ENCODE measurements at places on chromosomes 4 and X.

- DNase-seq = no peak
Observed at GRCh38 chr4:1753697-1754311, 32.5 kb downstream of the TACC3 start.

DNA sequence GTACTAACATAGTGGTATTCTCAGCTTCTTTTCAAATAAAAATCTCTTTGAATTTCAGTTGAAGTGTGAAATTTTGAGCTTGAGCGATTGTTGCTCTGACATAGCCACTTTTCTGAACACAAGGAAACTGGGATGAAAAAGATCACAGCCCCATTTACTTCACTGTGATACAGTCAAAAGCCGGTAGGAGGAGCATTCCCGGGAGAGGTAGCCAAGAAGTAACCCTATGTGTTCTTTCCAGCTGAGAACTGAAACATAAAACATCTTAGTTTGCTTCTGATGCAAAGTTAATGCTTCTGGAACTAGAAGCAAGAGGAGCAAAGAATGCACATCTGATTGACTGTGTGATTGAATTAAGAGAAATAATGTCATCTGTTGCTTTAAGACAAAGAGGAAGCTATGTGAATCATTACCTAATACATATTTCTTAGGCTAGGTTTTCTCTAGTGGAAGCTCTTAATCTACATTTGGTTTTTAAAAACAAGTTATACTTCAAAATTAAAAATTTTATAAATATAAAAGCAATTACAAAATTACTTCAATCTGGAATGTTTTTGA lies 88.3 kb upstream of the UNC5C start:
- DNase-seq = peak; percentile 32

- DNase-seq = no peak
Observed at GRCh38 chrX:46703980-46704379, 54.9 kb downstream of the SLC9A7 start.

- peak; percentile 5 for DNase-seq
Observed at GRCh38 chr4:55303760-55304165, 42.3 kb upstream of the SRD5A3 start.

DNA sequence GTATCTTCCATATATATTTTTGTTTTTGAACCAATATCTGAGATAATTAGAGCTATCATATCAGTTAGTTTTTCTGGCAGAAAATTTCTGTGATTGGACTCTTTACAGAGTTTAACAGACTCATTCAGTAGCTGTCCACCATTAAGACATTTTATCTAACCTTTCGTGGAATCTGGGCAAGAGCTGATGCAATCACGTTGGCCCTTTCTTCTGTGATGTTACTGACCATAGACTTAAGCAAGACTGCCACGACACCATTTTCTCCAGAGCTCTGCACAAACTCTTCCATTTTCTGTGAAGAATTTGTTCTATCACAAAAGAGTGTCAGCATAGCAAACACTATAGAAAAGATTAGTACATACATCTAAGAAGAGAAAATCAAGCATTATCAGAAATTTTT lies 41.8 kb upstream of the UGT2B15 start:
- no peak for DNase-seq

- no peak for DNase-seq
Observed at GRCh38 chrX:16633754-16634153, 16.2 kb upstream of the S100G start.

GRCh38 chrX:17644001-17644400 lies 93.3 kb upstream of the SCML1 start:
- no peak for DNase-seq

DNA sequence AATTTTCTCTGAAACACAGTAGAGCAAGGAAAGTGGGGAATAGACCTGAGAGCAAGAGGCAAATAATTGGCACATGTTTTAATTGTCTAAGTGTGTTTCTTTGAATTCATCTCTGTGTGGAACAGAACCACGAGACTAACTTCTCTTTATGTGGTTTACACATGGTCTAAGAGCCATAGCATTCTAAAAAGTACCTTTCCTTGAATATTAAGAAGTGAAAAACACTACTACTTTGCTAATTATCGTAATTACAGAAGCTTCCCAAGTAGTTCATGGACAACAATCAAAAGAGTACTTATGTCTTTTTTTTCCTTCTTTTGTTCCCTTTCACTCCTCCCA lies 2.9 kb upstream of the CYBB start:
- peak; percentile 18 for DNase-seq

DNA sequence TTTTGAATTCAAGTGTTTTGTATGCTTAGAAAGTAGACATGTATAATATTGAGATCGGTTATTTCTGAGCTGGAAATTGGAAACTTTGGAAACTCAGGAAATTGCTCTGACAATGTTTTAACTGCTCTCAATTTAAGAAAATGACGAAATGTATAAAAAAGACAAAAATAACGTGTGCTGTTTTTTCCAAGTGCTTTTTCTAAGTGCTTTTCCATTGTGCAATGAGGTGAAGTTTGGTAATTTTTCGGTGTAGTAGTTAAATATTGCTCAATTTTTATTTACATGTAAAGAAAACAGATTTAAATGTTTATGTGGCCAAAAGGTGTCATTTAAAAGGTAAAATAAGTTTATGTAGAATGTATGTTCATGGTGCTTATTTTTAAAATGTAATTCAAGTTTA lies 39.4 kb upstream of the RHOH start:
- peak; percentile 44 for DNase-seq

DNA sequence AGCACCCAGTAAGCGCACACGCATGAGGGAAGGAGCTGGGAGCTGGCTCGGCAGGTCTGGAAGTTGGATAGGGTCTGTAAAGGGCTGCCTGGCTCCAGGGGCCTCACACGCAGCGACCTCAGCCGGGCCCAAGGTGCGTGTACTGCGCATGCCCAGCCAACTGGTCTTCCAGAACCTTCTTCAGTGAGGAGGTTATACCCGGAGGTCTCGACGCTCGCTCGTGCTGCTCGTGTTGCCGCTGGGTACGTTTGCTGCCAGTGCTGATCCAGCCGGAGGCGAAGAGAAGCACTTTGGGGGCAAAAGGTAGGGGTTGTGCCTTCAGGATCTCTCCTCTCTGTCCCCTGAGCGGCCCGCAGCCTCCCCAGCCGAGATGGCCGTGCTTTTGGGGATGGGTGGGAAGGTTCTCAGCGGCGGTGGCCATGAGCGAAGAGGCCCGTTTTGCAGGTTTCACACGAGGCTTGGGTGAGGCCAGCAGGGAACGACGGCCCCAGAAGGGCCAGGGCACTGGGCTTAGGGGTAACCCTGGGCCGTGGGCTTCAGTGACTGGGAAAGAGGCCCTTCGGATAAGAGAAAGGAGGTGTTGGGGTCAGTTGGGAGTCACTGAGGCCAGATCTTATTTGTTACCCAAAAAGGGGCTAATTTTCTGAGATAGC lies 3.8 kb upstream of the CXCL9 start:
- DNase-seq = no peak

DNA sequence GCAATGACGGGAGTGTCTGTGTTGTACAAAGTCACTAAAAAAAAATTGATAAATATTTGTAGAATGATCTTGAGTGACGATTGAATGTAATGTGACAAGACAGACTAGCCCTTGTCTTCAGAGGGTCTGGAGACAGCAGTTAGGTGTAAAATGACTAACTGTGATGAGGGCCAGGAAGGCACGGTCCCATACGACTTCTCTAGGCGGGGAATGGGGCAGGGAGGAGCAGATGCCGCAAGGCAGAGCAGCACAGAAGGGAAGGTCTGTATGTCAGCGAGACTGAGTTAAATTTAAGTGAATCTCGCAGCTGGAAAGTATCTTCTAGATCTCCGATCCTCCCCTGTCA lies 405 bp downstream of the CENPE start:
- no peak for DNase-seq

GRCh38 chrX:68061206-68061535 lies 372.1 kb downstream of the OPHN1 start:
- no peak for DNase-seq

DNA sequence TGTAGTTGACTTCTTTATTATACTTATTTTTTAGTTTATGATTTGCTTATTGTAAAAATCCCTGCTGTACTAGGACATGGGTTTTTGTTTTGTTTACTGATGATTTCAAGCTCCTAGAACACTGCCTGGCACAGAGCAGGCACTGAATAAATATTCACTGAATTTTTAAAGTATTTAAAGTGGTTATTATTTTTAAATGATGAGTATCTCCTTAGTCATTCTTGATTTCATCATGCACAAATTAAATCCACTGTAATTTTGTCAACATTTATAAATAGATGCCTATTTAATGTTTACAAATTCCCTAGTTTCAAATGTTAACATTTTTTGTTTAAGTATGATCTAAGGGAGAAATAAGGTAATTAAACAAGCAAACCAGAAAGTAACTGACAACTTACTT lies 367.9 kb upstream of the SLIT2 start:
- no peak for DNase-seq

- no peak for DNase-seq
Observed at GRCh38 chr4:95325665-95326064, 223.1 kb downstream of the UNC5C start.

- peak; percentile 43 for DNase-seq
Observed at GRCh38 chr4:180150818-180151217, 2092.4 kb upstream of the TENM3 start.

GRCh38 chrX:138929926-138930582 lies 218.5 kb upstream of the FGF13 start:
- DNase-seq = no peak

DNA sequence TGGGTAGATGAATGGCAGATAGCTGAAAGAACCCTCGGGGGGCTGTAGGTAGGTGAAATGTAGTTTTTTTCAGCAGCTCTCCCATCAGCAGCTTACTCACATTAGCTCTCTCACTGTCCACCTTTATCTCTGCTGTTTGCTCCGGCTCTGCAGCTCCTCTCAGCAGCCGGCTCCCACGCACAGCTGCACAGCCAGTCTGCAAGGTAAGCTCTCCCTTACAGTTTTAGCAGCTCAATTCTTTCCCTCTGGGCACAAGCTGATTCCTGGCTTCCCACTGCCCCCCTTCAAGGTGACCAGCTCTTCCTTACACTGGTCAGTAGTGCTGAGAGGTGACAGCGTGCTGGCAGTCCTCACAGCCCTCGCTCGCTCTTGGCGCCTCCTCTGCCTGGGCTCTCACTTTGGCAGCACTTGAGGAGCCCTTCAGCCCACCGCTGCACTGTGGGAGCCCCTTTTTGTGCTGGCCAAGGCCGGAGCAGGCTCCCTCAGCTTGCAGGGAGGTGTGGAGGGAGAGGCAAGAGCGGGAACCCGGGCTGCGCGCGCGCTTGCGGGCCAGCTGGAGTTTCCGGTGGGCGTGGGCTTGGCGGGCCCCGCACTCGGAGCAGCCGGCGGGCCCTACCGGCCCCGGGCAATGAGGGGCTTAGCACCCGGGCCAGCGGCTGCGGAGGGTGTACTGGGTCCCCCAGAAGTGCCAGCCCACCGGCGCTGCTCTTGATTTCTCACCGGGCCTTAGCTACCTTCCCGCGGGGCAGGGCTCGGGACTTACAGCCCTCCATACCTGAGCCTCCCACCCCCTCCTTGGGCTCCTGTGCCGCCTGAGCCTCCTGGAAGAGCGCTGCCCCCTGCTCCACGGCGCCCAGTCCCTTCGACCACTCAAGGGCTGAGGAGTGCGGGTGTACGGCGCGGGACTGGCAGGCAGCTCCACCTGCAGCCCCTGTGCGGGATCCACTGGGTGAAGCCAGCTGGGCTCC lies 393.6 kb downstream of the CENPC start:
- DNase-seq = no peak

DNA sequence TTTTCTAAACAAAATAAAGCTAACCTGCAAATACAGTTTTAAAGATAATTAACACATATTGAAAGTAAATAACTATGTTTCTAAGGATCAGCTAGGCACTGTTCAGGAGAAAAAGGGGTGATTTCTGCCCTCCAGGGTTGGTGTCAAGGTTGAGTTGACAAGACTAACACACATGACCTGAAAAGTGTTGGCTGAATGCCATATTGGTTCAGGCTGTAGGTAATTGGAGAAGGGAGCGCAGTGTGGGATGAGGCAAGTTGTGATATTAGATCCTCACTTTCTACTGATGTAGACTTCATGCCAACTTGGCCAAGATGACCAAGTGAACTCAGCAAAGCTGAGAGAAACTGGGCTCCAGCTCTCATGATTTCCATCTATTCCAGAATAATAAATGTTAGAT lies 42.2 kb downstream of the PPM1K start:
- no peak for DNase-seq

- DNase-seq = no peak
Observed at GRCh38 chr4:17347445-17347844, 164.4 kb downstream of the QDPR start.

DNA sequence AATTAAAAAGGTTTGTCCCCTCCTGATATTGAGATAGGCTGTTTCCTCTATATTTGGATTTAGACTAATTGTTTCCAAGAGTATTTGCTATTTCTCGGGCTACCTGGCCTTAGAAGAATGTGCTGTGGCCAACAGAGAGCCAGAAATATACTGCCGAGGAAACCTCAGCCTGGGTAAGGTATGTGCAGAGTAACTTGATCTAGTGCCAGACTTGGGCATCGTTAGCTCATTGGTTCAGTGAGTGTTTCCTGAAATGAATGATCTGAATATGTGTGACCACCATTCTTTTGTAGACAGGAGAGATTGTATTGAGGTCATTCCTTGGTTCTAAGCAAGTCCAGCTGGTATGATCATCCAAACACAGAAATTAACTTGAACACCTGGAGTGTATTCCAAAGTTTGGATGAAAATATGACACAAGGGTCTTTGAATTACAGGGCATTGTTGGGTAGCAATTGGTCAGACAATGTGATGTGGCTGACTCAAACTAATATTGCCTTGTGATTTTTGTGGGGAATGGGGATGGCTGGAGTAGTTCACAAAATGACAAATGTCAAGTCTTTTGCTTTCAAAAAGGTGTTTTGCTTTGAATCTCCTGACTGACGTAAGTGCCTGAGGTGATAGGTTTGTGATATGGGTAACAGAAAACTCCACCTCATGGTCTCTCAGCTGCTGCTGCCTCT lies 100.2 kb upstream of the CXCL13 start:
- DNase-seq = no peak
